Pulmonary artery endothelial cell (primary cell): ENCODE measurements at places on chromosomes 6 and 20.

DNA sequence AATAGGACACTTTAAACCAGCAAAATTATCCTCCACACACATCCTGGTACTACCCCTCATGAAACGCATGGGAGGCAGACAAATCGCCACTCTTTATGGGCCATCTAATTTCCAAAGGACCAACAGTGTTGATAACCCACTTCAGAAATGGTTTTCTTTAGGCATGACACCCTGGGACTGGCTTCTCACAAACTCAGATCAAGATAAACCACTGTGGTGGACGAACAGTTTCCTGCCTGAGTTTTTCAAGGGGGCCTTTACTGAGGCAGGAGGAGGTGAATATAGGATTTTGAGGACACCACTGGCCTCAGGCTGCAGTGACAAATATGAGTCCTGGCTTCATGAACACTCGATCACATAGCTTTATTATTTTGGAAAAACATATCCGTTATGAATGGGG is 26.0 kb downstream of the TRAM2 start:
- DNase-seq = no peak

GRCh38 chr20:25281541-25281991 is 33.7 kb downstream of the PYGB start:
- no peak for DNase-seq

GRCh38 chr20:41551011-41551705 is 67.0 kb downstream of the CHD6 start:
- DNase-seq = no peak

- DNase-seq = no peak
These were observed 1.9 kb downstream of the GCNT2 start for GRCh38 chr6:10522929-10523573.

DNA sequence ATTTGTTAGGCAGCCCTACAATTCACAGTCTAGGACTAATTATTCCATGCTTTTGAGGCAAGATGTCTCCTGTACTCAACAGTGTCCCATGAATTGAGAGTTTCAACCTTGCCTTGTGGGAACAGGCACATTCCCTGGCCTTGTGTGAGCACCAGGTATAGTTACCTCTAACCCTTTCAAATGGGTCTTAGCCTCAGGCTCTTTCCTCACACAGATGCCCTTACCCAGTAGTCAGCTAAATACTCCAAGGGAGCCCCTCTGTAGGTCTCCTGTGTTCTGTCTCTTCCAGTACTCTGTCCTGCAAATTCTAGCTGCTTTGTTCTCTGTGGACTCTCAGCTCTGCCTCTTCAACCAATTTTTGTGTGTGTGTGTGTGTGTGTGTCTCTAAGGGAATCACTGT is 135.3 kb downstream of the ZFAND3 start:
- no peak for DNase-seq

- no peak for DNase-seq
These were observed 164.4 kb downstream of the CDKAL1 start for GRCh38 chr6:20698675-20699074.

GRCh38 chr6:84274856-84275255 is 47.4 kb upstream of the CEP162 start:
- DNase-seq = no peak

DNA sequence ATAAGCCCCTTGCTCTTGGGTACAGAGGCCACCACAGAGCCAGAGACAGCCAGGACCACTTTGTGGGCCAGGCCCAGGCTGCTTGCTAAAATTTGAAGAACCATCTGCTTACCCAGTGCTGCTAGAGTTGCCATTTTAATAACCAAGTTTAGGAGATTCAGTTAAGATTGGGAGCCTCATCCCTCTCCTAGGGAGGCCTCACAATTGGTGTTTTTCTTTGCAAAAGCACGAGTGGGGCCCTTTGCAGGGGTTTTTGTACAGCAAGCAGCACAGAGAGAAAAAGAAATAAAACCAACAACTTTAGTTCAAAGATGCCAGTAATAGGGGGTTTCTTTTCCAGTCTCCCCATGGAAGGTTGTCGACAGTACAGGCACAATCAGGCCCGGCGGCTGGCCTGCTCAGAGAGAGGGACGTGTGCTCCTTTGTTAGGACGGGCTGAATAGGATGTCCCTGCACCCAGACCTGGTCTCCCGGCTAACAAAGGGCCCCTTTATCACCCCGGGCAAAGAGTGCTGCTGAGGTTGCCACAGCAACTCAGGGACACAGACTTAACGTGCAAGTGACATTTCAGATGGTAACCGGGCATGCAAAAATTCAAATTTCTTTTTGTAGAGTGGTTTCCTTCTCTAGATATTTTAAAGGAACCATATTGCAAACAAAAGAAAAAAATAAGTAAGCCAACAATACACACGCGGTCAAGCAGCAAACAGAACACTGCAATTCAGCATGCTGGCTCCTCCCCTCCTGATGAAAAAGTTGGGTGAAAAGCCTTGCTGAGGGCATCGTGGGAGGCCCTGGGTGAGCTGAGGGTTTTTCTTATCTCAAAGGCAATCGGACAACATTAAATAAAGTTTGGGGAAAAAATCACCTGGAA is 10.5 kb upstream of the TOX2 start:
- DNase-seq = no peak

GRCh38 chr6:133704371-133704770 is 184.5 kb upstream of the TCF21 start:
- DNase-seq = no peak

GRCh38 chr20:32969356-32970114 is 34.7 kb downstream of the SUN5 start:
- DNase-seq = no peak
